ENCODE measurements at places on chromosomes 16 and 17. TPM values are rescaled to one million over a fixed set of nuclear protein-coding genes. Genes with fewer than 3 reads are reported as not detected.

DNA sequence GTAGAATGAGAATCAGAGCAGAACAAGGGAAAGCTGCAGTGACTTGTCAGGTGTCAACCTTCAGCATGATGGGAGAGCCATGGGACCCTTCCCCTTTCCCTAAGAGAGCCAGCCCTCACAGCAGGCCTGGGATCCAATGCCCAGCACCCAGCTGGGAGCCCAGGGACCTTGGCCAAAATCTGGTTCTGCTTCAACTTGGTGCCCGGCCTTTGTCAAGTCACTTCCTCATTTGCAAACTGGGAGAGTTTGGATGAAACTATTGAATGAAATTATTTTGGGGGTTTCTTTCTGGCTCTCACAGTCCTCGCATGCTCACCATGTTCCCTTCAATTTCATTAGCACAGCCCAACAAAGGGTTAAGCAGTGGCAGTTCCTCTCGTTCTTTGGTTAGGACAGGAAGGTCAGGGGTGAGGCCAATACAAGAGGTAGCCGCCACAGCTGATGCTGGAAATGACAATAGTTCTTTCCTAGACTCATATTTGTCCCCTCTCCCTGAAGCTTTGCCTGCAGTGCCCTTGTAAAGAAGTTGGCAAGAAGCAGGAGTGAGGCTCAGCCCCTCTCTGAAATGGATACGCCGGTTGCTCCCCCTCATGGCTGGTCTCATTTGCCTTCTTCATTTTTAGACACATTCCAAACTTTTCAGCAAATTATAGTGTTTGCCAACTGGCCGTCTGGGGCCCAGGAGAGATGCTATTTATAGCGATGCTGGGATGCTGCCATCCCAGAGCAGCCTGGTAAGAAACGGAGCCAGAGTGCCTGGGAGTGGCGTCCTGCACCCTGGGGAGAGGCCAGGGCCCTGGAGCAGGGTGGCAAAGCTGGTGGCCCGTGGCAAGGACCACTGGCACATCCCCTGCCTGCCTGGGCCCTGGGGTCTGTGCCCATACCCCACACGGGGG is 34.5 kb upstream of the MEOX1 start:
- no peak for DNase-seq

DNA sequence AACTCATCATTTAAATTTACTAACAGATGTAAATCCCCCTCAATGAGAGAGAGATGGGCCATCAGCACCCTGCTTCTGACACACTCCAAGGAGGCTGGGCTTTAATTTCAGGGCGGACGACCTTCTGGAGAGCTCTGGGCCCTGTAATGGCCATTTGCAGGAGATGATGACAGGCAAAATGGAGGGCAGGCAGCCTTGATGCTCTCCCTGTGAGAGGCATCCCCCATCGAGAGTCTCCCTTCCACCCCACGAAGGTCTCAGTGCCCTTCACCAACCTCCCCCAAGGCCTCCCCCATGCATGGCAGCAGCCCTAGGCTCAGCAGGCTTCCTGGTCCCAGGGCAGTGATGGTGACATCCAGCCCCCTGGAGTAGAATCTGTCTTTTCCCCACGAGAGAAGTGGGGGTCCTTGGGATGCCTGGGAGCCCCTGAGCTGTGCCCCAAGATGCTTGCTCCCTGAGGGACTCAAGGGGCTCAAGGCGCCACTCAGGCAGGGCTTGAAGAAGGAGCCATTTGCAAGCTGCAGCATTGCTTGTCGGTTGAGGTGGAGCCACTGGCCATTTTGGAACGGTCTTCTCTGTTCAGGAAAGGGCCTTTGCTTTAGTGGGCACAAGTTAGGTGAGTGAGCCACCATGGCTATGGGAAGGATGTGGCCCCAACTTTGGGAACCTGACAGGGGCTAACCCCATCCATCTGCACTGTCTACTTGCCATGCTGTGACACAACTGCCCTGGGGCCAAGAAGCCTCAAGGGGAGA is 82.6 kb downstream of the C16orf78 start:
- no peak for DNase-seq

DNA sequence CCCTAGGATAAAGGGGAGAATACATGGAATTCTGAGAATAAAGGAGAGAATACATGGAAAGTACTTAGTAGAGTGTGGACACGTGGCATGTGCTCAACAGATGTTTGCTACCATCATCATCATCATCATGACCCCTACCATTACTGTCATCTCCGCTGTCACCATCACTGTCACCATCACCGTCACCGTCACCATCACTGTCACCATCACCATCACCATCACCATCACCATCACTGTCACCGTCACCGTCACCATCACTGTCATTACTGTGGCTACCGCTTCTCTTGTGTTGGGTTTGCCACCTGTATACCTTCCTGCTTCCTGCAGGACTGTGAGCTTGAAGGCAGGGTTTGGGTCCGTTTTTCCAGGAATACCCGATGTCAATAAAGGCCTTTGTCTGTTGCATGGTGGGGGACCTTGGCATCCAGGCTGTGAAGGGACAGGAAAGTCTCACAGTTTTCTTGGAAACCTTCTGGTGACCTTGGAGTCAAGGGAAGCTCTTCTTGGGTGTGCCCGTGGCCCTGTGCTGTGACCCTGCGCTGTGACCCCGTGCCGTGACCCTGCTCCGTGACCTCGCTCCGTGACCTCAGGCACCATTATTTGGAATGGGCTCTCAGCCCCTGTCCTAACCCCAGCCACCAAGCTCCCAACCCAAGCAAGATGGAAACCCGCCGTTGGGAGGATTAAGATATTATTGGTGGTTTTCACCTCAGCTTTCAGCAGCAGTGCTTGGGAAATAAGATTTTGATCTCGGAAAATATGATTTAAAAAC is 14.4 kb downstream of the CMIP start:
- no peak for DNase-seq

Gene PHKG2
- total RNA-seq, result 19.2 TPM

Gene MPHOSPH6
- 22.1 TPM for total RNA-seq

Gene KRTAP4-4
- total RNA-seq, result not detected

All from right lobe of liver (tissue), 6 donors.